ENCODE measurements at places on chromosomes 5 and 9.

GRCh38 chr9:23821375-23822181 is 4.5 kb downstream of the ELAVL2 start:
- no peak for DNase-seq

GRCh38 chr5:66945389-66946349 is 250.9 kb downstream of the CD180 start:
- no peak for DNase-seq

- DNase-seq = no peak
Measured at GRCh38 chr5:38867416-38867815, 21.6 kb downstream of the OSMR start.

GRCh38 chr5:156942064-156942463 is 21.0 kb downstream of the TIMD4 start:
- DNase-seq = no peak

DNA sequence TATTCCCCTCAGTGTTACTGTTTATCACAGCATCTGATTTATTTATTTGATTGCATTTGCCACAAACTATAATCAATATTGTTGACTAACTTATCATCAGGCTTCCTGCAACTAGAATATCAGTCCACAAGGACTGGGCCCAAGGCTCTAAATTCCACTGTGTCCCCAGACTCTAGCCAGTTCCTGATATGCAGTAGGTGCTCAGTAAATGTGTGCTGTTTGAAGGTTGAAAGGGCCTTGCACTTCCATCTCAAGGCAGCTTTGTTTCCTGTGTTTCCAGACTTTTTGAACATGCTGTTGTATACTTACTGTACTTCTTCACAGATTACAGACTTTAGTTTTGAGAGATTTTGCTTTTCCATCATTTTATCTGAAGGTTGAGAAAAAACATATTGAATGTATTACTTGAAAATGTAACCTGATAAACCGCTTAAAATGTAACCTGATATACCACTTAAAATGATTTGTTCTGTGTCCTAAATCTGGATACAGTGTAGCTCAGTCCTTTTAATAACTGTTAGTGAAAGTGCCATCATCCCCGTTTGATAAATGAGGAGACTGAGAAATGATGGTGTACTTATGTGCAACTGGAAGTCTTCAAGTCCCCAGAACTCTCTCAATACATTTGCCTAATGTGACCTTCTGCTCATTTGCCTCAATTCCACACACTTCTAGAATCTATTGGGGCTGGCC is 18.7 kb downstream of the KIAA1191 start:
- no peak for DNase-seq

DNA sequence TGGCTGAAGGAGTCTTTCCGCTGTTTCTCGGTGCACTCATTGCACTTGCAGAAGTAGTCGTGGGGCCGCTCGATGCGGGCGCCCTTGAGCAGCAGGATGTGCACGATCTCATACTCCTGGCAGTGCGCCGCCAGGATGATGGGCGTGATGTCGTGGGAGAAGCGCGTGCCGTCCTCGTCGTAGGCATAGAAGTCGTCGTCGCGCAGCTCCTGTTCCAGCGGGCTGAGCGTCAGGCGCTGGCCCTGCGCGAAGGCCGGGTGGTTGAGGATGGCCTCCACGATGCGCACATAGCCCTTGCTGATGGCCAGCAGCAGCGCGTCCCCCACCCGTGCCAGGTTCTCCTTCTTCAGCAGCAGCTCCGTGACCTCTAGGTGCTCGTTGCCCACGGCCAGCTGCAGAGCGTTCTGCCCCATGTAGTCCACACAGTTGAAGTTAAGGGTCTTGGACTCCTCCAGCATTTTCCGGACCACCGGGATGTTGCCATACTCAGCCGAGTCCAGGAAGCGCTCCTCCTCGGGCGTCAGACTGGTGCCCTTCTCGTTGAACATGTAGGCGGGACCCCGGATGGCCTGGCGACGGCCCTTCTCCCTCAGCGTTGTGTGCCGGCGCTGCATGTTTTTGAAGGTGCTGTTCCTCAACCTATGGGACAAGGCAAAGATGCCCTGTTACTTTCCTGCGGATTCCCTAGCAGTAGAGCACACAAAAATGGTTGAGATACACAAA is 8.4 kb downstream of the TRPC7 start:
- DNase-seq = no peak

GRCh38 chr5:153905219-153905618 is 133.5 kb downstream of the FAM114A2 start:
- DNase-seq = no peak

GRCh38 chr9:82332018-82332773 is 343.6 kb downstream of the SPATA31D1 start:
- DNase-seq = no peak

DNA sequence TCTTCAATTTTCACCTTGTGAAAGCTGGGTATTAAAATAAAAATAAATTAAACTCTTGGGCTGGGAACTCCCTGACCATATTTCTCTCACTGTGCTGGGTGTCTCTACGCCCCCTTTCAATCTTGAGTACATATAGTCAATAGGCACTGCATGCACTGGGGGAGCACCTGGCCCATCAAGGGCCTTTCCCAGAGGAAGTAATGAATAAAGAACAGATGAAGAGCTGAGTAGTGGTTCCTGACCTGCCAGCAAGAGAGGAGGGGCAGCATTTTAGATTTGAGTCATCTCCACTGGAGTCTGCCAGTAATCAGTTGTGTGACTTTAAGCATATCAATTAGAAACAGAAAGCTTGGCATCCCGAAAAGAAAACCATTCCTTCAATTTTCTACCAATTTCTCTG is 6.2 kb downstream of the MAPKAP1 start:
- no peak for DNase-seq

DNA sequence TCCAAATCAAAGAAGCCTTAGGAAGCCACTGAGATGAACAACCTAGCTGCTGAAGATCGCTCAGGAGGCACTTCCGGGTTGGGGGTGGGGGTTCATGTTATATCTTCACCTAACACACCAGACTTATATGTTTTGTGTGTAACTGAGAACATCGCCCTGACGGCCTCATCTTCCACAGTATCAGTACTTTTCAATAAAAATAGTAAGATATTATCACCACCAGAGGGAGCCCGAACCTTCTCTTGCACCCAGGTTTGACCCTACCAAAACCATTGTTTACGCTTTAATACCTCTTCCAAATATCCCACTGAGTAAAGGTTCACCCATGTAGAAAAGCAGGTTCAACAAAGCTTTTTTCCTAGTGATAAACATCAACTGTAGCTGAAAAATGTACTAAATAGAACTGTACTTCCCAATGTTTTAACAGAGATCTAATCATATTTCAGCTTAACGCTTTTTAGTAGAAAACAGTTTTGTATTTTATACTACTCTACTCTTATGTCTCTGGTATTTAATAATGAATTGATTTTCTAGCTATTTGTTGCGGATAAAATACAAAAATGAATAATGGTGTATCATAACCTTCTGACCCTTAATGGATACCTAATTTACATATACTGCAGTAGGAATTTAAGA is 244.0 kb downstream of the EPB41L4A start:
- DNase-seq = no peak

- no peak for DNase-seq
Measured at GRCh38 chr5:178827636-178828035, 32.1 kb upstream of the ZNF354B start.

GRCh38 chr5:55344392-55344992 is 36.7 kb downstream of the MTREX start:
- DNase-seq = peak; percentile 48

DNA sequence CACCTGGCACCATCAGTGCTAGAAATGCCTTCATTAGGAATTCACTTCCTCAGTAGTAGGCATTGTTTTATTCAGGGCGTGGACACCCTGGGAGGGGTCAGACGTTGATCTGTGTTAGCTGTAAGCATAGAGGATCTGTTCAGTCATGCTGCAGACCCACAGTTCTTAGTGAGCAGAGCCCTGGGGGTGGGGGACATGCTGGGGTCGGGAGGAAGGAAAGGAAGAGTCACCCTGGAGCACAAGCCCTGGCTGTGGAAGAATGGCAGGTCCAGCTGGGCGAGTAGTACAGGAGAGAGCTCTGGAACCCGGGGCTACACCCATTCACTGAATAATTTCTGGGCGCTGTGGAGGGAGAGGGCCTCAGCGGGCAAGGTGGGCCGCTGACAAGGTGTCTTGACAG is 172.5 kb downstream of the FSTL4 start:
- DNase-seq = no peak

GRCh38 chr9:136901516-136902258 is 15.4 kb downstream of the TRAF2 start:
- no peak for DNase-seq

- no peak for DNase-seq
Measured at GRCh38 chr9:68763104-68763503, 58.1 kb downstream of the PIP5K1B start.

GRCh38 chr9:124658165-124659017 is 112.7 kb downstream of the NR6A1 start:
- DNase-seq = peak; percentile 79

DNA sequence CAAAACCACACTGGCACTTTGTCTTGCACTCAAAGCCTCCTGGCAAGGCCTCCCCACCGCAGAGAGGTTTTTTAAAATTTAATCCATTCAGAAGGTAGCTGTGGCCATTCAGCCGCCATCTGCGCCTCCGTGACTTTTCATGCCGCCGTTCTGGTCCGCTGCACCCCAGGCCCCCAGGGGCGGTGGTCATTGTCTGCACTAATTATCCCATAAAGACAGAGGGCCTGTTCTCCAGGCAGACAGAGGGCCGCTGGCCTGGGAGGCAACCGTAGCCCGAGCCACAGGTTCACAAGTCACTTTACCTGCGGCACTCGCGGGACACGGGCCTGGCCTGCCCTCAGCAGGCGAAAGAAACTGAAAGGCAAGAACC is 49.4 kb downstream of the EXD3 start:
- no peak for DNase-seq

- no peak for DNase-seq
Measured at GRCh38 chr9:132451276-132451675, 41.3 kb downstream of the CFAP77 start.

GRCh38 chr5:59337240-59337639 is 556.3 kb downstream of the PDE4D start:
- DNase-seq = no peak

GRCh38 chr9:137369911-137370764 is 52.8 kb downstream of the EXD3 start:
- DNase-seq = no peak

DNA sequence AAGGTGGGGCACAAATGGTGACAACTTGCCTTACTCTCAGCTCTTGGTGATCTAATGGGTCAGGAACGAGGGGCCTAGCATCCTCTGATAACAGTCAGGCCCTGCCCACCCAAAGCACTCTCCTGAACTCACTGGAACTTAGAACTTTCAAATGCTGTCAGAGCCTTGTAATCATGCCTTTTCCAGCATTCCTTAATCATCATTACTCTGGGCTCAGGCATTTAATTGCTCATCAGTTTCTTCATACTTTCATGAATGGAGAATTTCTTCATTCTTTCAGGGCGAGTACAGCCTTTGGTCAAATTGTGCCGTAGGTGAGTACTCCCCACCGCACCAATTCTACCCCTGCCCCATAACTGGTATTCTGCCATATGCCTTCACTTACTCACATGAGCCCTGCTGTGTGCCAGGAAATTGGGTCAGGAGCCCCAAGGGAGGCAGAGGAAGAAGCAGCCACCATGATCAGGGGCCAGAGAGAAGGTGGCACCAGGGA is 30.2 kb upstream of the DUSP1 start:
- no peak for DNase-seq

- DNase-seq = no peak
Measured at GRCh38 chr5:62284946-62285891, 20.8 kb upstream of the KIF2A start.

- no peak for DNase-seq
Measured at GRCh38 chr9:75181750-75182149, 93.4 kb downstream of the OSTF1 start.

- no peak for DNase-seq
Measured at GRCh38 chr9:109639674-109640579, 140.1 kb upstream of the PALM2AKAP2 start.

- no peak for DNase-seq
Measured at GRCh38 chr5:156678484-156678883, 171.6 kb upstream of the PPP1R2B start.

- no peak for DNase-seq
Measured at GRCh38 chr5:63923914-63924313, 38.3 kb downstream of the HTR1A start.

GRCh38 chr9:85676790-85677189 is 65.0 kb downstream of the AGTPBP1 start:
- no peak for DNase-seq

DNA sequence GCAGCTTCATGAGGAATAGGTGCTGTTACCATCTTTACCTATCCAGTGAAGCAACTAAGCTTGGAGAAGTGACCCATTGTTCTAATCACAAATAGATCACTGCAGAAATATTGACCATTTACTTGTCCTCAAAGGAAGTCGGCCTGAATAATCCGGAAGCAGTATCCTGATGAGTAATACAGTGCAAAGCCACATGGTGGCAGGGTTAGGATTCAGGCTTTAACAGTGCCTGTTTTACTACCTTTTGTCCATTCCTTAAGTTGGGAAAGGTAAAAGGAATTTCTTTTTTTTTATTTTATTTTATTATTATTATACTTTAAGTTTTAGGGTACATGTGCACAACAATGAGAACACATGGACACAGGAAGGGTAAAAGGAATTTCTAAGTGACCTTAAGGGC is 336.3 kb downstream of the KDM4C start:
- no peak for DNase-seq

GRCh38 chr9:90939351-90939750 is 137.7 kb downstream of the SYK start:
- DNase-seq = no peak

DNA sequence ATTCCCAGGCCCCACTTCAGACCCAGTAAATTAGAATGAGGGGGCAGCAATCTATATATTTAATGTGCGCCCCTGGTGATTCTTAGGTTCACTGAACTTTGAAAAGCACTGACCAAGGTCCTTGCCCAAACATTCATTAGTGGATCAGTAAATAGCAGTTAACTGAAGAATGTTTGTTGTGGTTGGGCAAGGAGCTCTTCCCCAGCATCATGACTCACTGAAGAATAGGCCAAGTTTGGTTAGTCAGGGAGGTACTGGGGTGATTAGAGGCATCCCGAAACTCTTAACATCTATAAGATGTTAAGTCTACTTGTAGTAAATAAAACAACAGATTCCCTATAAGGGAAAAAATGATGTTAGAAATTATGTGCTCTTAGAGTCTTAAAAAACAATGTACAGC is 833 bp upstream of the MROH2B start:
- no peak for DNase-seq

GRCh38 chr5:159435855-159436254 is 105.6 kb upstream of the IL12B start:
- no peak for DNase-seq

DNA sequence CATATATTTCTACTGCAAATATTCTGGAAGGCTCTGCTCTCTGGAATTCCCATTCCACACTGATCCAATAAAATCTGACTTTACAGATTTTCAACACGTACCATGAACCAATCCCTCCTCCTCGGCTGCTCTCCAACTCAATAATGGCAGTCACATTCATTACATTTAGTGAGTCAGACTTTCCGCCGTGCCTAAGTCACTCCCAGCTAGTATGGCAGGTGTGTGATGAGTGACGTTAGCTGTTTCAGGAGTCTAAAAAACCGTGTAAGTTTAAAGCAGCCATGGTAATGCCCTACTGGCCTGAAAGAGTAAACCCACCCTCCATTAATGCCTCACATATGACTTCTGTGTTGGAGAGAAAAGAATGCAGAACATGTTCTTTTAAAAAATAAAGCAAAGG is 3.3 kb downstream of the FBN2 start:
- DNase-seq = no peak

GRCh38 chr5:75319638-75320037 is 17.4 kb upstream of the HMGCR start:
- DNase-seq = no peak
